ENCODE measurements at places on chromosomes 1 and 21.

GRCh38 chr1:29033829-29034466 is 89.8 kb downstream of the TMEM200B start:
- DNase-seq = no peak

- DNase-seq = no peak
Observed at GRCh38 chr1:237032029-237032428, 10.0 kb upstream of the RYR2 start.

GRCh38 chr1:205229399-205229871 is 1.7 kb downstream of the TMCC2 start:
- DNase-seq = peak; percentile 85

DNA sequence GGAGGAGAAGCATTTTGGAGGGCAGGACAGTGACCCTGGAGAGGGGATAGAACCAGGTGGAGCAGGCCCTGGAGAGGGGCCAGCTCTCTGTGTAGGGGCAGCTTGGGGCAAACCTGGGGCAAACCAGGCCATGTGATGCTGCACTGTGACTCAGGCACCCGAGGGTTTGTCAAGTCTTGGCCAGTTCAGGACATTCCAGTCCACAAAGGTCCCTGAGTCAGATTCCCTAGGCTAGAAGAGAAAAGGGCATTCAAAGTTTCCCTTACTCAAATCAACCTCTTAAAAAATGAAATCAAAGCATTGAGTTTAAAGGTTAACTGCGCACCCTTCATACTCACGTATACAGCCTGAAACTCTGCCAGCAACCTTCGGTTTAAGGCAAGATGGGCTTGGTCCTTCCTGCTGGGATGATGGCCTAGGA is 25.2 kb upstream of the PLA2G2C start:
- no peak for DNase-seq

Measured in CD4-positive, alpha-beta T cell (primary cell).